Glutamatergic neuron (in vitro differentiated cells): ENCODE measurements at places on chromosomes 6 and 20. TPM values are rescaled to one million over a fixed set of nuclear protein-coding genes. Genes with fewer than 3 reads are reported as not detected.

GRCh38 chr6:66362888-66363287 is 655.9 kb upstream of the EYS start:
- no peaks in the 10 kb centered on the region for H3K27me3 ChIP-seq
- H3K27ac ChIP-seq: no peak overlapping the region
- no peaks in the 10 kb centered on the region for H3K4me1 ChIP-seq
- H3K36me3 ChIP-seq: no peaks in the 10 kb centered on the region
- no peak overlapping the region for H3K4me3 ChIP-seq

- H3K27ac ChIP-seq: no peak overlapping the region
- no peaks in the 10 kb centered on the region for H3K4me1 ChIP-seq
- no peaks in the 10 kb centered on the region for H3K27me3 ChIP-seq
- no peaks in the 10 kb centered on the region for H3K36me3 ChIP-seq
- H3K4me3 ChIP-seq: no peak overlapping the region
- DNase-seq: no peak
Measured at GRCh38 chr20:23680146-23680545, 8.7 kb downstream of the CST4 start.

DNA sequence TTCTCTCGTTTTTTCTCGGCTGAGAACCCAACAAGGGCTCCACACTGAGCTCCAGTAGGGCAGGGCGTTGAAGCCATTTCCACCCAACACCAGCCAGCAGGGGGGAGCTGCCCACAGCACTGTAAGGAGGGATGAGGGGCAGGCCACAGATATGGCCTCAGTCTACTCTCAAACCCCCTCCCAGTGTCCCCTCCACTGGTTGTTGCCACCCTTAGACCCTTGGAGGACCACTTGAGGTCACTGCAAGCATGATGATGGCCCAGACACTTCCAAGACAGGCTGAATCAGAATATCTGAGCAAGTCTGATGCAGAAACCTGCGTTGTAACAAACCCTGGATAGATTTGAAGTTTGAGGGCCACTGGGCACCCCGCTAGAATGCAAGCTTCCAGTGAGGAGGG is 217.0 kb upstream of the CST7 start:
- DNase-seq: no peak
- H3K36me3 ChIP-seq: no peaks in the 10 kb centered on the region
- H3K27ac ChIP-seq: no peak overlapping the region

DNA sequence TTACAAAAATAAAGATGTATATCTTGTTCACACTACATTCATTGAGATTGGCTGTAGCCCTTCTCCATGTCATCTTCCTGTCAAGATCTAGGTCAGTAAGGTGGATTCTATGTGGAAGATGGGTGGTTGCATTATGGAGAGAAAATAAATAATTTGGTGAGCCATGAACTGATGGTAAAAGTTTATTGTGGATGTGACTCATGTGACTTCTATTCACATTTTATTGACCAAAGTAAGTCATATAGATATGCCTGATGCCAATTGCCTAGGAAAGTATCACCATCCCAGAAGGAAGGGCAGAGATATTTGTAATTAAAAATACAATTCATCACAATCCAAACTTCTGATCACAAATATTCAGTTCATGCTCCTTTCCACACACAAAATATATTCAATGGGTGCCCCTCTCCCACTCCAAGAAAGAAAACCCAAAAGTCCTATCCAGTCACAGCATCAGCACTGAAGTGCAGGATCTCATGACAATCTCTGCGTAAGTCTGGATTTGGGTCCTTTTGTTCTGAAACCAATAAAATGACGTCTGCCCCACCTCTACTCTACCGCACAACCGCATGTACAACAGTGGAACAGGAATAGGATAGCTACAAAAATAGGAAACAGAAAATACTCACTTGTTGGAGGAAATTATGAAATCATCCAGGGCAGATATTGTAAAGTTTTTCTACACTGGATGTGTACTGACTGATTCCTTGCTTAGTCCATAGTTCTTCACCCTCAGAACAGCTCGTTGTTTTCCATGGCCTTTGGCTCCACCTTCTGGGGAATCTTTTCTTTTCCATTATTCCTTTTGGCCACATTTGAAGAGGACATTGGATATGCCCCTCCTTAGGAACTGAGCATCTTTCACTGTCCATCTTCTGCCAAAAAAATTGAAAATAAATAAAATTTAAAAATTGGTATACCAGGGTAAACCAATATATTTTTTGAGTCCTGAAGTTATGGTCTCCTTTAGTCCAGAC is 16.1 kb upstream of the SLC17A3 start:
- no peaks in the 10 kb centered on the region for H3K36me3 ChIP-seq
- no peak overlapping the region for H3K27ac ChIP-seq
- peak; percentile 19 for DNase-seq
- peaks cover 3% of the 10 kb centered on the region for H3K27me3 ChIP-seq
- H3K4me3 ChIP-seq: no peak overlapping the region

DNA sequence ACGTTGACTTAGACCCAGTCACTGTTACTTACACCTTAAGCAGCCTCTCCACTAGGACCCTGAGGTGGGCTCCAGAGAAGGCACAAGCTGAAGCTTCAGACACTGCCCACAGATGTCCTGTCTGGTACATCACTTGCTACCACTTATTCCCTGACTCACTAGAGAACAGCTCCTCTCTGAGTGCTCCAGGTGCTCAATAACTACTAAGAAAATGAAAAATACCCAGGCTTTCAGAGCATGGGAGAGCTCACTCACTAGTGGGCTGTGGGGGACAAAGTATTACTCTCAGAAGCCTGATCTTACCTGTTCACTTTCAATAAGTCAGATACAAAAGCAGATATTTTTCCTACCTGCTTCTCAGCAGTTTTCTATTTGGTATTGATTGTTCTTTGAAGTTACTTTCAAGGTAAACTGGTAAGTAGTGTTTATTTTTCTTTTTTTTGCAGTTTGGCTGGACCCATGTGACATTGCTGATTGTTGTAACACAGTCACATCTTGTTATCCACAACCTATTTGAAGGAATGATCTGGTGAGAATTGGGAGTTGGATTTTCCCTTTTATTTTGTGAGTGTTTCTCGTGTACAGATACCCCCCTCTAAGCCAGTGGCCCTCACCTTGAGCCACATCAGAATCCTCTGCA is 55.9 kb downstream of the CDS2 start:
- peaks cover 6% of the 10 kb centered on the region for H3K4me1 ChIP-seq
- DNase-seq: no peak
- no peak overlapping the region for H3K4me3 ChIP-seq

GRCh38 chr6:48401016-48401415 is 290.0 kb upstream of the PTCHD4 start:
- H3K27me3 ChIP-seq: peaks cover 1% of the 10 kb centered on the region
- H3K4me1 ChIP-seq: no peaks in the 10 kb centered on the region
- H3K27ac ChIP-seq: no peak overlapping the region
- H3K4me3 ChIP-seq: no peak overlapping the region
- H3K36me3 ChIP-seq: no peaks in the 10 kb centered on the region
- DNase-seq: no peak

GRCh38 chr20:62097881-62098407 is 24.3 kb upstream of the LSM14B start:
- no peak overlapping the region for H3K4me3 ChIP-seq
- H3K27me3 ChIP-seq: peaks cover 8% of the 10 kb centered on the region
- H3K36me3 ChIP-seq: peaks cover 10% of the 10 kb centered on the region
- H3K4me1 ChIP-seq: no peaks in the 10 kb centered on the region
- H3K27ac ChIP-seq: no peak overlapping the region

GRCh38 chr6:138086573-138087196 is 20.5 kb downstream of the PERP start:
- no peak overlapping the region for H3K4me3 ChIP-seq
- H3K27ac ChIP-seq: no peak overlapping the region
- DNase-seq: no peak

- H3K4me1 ChIP-seq: peaks cover 21% of the 10 kb centered on the region
- H3K27me3 ChIP-seq: peaks cover 2% of the 10 kb centered on the region
- H3K27ac ChIP-seq: no peak overlapping the region
- no peak for DNase-seq
- H3K36me3 ChIP-seq: no peaks in the 10 kb centered on the region
- H3K4me3 ChIP-seq: no peak overlapping the region
Measured at GRCh38 chr6:170093276-170093657, 197.6 kb downstream of the DLL1 start.

- no peaks in the 10 kb centered on the region for H3K27me3 ChIP-seq
- H3K4me3 ChIP-seq: no peak overlapping the region
Measured at GRCh38 chr6:55818482-55818881, 56.9 kb downstream of the BMP5 start.

DNA sequence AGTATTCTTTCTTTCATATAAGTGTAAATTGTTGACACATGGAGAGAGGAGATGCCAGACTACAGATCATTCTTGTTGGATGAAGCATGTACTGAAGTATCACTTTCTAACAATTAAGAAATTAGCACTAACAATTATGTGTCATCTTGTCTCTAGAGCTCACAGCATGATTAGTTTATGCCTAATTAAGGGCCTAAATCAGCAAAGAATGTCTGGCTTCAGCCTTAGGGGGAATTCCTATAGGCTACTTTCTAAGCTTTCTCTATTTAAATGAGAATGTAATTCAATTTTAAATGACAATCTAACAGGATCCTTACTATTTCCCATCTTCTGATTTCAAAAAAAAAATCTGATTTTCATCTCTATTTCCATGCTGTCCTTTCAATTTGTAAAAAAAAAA is 371.0 kb downstream of the EPHA7 start:
- H3K27ac ChIP-seq: no peak overlapping the region
- H3K4me1 ChIP-seq: no peaks in the 10 kb centered on the region
- H3K36me3 ChIP-seq: no peaks in the 10 kb centered on the region
- no peaks in the 10 kb centered on the region for H3K27me3 ChIP-seq
- no peak overlapping the region for H3K4me3 ChIP-seq

DNA sequence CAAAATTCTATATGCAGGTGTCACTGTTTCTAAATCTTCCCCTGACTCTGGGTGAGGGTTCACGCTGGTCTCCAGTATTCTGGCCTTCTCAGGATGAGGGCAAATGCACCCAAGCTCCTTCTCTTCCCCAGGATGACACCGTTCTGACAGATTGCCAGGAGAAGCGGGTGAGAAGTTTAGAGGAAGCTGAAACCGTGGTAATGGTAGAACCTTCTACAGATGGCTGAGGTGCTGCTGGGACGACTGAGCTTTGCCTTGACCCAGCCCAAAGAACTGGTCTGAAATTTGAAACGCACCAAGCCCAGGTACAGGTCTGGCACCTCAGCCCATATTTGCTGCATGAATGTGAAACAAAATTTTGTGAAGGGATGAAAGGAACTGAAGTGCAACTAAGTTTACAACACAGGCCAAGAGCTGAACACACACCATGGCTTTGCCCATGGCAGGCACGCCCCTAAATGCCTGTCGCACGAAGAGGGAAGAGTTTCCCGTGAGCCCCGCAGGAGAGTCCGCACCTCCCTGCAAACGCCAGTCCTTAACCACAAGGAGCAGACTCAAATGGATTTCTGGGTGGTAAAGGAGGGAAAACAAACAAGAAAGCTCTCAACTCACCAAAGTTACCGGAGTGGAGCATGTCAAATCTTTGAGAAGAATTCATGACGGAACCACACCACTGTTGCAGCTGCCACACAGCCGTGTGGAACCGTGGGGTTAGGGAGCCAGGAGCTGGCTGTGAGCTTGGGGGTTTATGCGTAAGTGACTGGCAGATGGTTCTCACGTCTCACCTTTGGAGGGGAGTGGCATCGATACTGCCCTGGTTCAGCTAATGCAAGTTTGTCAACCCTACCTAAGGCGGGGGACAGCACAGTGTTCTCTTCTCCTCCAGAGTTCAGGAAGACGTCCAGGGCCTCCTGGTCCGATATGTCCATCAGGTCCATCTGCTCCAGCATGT is 138.9 kb downstream of the DTNBP1 start:
- H3K4me3 ChIP-seq: no peak overlapping the region
- H3K27ac ChIP-seq: peak overlapping the region; percentile 15
- peaks cover 50% of the 10 kb centered on the region for H3K36me3 ChIP-seq
- H3K4me1 ChIP-seq: no peaks in the 10 kb centered on the region
- no peak for DNase-seq

DNA sequence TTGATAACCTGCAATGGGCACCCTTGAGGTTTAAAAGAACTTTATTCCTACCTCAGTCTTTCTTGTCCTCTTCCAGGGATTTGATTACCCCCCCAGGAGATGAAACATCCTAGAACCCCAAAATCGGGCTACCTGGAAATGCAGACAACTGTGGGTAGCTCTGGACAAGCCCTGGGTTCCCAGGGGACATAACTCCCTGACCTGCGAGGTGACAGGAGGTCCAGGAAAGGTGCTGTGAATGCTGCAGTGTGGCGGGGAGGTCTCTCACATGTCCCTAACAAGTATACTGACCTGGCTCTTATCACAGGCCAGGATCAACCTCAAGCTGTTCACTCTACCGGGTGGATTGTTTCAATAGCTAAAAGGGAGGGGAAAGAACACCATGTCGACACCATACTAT is 11.6 kb downstream of the JAG1 start:
- H3K27ac ChIP-seq: no peak overlapping the region
- peaks cover 7% of the 10 kb centered on the region for H3K36me3 ChIP-seq

- no peak overlapping the region for H3K27ac ChIP-seq
- peaks cover 22% of the 10 kb centered on the region for H3K4me1 ChIP-seq
- H3K36me3 ChIP-seq: no peaks in the 10 kb centered on the region
- H3K4me3 ChIP-seq: no peak overlapping the region
- no peak for DNase-seq
Measured at GRCh38 chr6:43833223-43833995, 63.4 kb downstream of the VEGFA start.

- no peak for DNase-seq
- no peak overlapping the region for H3K4me3 ChIP-seq
- no peaks in the 10 kb centered on the region for H3K36me3 ChIP-seq
- peaks cover 5% of the 10 kb centered on the region for H3K4me1 ChIP-seq
Measured at GRCh38 chr6:74549746-74550145, 656.1 kb downstream of the COL12A1 start.

DNA sequence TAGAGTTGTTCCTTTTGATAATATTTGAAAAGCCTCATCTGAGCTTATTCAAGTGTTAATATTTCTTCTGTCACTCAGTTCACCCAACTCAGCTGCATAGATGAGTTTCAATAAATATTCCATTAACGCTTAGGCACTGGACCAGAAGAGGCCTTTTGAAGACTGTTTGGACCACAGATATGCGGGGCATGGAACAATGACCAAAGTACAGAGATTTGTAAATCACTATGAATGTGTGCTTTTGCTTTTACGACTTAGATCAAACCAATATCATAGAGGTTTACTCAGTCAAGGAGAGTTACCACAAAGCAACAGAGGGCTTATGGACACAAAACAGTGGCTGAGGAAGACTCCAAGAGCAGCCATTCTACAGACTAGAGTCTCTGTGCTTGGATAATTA is 99.9 kb downstream of the RTN4IP1 start:
- H3K27me3 ChIP-seq: no peaks in the 10 kb centered on the region
- no peak overlapping the region for H3K4me3 ChIP-seq
- no peak overlapping the region for H3K27ac ChIP-seq
- no peak for DNase-seq
- no peaks in the 10 kb centered on the region for H3K36me3 ChIP-seq
- H3K4me1 ChIP-seq: no peaks in the 10 kb centered on the region

- H3K4me1 ChIP-seq: no peaks in the 10 kb centered on the region
- no peaks in the 10 kb centered on the region for H3K36me3 ChIP-seq
- H3K4me3 ChIP-seq: no peak overlapping the region
- no peaks in the 10 kb centered on the region for H3K27me3 ChIP-seq
- H3K27ac ChIP-seq: no peak overlapping the region
Measured at GRCh38 chr6:143516690-143517446, 5.3 kb upstream of the FUCA2 start.

GRCh38 chr6:131460614-131461000 is 112.4 kb upstream of the ARG1 start:
- no peak overlapping the region for H3K4me3 ChIP-seq
- DNase-seq: no peak
- H3K27ac ChIP-seq: no peak overlapping the region
- H3K27me3 ChIP-seq: no peaks in the 10 kb centered on the region
- no peaks in the 10 kb centered on the region for H3K36me3 ChIP-seq

CD93 gene
- total RNA-seq: not detected

L3MBTL3 gene
- 22.8 TPM for total RNA-seq

PLCB1 gene
- 37.4 TPM for total RNA-seq

TMEM200A gene
- 25.4 TPM for total RNA-seq

ZC3H12D gene
- 48.7 TPM for total RNA-seq

SYTL3 gene
- 2.8 TPM for total RNA-seq

TMEM170B gene
- total RNA-seq: 11.0 TPM
